ENCODE measurements at places on chromosomes 7 and 10. TPM values are rescaled to one million over a fixed set of nuclear protein-coding genes. Genes with fewer than 3 reads are reported as not detected.

The HOXA1 gene
- total RNA-seq, result 1.7 TPM

The SFTPA1 gene
- total RNA-seq, result 8.8 TPM

DNA sequence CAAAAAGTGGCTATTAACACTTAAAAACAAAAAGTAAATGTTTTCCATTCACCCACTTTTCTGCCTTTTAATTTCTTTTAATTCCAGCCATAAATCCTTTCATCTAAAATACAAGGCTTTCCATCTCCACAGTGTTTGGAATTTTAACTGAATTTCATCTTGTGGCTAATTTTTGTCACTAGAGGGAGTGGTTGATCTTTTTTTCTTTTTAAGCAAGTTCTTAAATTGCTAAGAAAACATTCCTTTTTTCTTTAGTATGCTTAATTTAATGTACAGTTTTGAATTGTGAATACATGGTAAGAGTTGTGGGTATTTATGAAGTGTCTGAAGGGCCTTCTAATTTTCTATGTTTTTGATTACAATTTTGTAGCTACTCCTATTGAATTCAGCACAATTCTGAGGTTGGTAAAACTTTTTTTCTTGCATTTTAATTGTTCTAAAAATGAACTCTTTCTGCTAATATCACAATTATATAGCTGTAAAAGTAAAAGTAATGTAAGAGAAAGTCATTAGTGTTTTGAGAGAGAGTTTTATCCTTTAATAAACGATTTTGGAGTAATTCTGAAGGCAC, 54.9 kb upstream of the ANK3 start:
- DNase-seq, result no peak

GRCh38 chr7:16695621-16696237, 49.7 kb downstream of the BZW2 start:
- DNase-seq, result peak; percentile 55

DNA sequence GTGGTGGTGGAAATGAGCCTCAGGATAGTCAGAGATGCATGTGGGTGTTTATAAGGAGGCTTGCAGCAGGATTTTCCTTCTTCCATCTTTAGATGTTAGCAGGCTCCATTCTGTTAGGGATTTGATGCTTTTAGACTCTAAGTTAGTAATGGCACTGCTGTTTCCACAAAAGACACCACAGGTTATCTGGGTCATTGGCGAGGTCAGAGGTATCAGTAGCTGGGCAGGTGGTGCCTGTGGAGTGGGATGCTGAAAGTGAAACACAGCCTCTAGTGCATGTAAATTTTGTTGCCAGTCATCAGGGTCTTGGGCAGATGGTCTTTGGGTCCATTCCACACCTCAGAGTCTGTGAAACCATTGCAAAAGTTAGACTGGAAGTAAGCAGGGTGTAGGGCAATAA, 833 bp upstream of the PAX4 start:
- no peak for DNase-seq

GRCh38 chr7:18228686-18229085, 201.0 kb upstream of the PRPS1L1 start:
- DNase-seq, result peak; percentile 49

The ARHGEF35 gene
- 57.0 TPM for total RNA-seq

DNA sequence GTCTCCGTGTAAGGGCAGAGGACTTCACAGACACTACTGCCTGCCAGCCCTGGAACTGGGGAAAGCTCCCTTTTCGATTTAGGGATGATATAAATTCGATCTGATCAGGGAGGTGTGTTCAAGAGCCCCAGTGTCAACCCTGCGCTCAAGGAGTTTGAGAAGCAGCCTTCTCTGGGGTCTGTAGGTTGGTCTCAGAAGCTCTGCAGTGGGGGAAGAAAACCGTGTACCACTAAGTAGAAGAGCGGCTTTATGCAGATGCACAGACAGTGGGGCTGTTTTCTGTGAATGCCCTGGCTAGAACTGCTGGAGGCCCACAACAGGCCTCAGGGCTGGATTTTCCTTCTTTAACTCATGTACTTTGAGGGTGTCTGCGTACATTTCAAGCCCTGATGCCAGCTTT, 6.3 kb upstream of the TBX20 start:
- DNase-seq, result no peak

The TMEM225B gene
- total RNA-seq, result 0.74 TPM

- DNase-seq, result no peak
These were observed 117.3 kb downstream of the SEMA3A start for GRCh38 chr7:84077336-84077735.

The TRIM50 gene
- not detected for total RNA-seq

The CHCHD1 gene
- total RNA-seq, result 48.5 TPM
